ENCODE measurements at places on chromosomes 3 and 15. TPM values are rescaled to one million over a fixed set of nuclear protein-coding genes. Genes with fewer than 3 reads are reported as not detected.

DNA sequence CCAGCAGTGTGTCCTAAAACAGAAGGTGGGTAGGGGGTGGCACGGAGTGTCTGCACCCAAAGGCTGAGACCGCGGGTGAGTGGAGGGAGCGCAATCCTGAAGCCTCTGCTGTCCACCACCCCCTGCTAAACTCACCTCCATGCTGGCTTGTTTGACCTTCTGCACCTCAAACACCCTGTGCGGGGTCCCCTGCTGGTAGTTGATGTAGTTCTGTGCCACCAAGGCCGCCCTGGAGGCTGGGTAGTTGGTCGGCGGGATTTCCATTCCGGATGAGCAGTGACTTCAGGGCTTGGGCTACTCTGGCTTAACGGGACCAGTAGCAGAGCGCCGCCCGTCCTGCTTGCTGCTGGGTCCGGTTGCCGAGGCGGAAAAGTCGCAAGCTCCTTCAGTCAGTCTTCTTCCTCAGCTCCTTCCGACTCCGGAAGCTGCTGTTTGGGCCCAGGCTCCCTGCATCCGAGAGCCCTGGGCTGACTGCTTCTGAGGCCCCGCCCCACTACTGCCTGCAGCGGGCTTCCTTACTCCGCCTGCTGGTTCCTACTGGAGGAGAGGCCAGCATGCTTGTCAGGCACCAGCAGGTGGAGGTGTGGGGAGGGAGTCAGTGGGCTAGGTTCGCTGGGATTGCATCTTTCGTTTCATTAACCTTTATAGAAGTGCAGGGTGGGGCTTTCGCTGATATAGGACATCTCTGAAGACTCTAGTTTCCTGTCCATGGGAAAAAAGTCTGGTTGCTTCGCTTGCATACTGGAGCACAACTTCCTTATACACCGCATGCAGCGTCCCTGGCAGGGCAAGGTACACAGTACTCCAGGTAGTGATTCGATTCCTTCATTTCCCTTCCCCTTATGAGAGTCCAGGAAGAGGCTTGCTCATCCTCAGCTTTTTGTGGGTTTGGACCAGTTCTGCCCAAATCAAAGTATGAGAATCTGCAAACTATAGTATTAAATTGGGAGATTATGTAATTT is at the start of gene LXN:
LXN (minus strand) TSS at position 434 of the 962 bp plus-strand sequence; CDS start at position 264, 170 bp downstream.
- no peaks in the 10 kb centered on the region for H3K4me1 ChIP-seq
- peak within 1 kb of the TSS; percentile 48 for H3K4me3 ChIP-seq
- no peaks in the 10 kb centered on the region for H3K27me3 ChIP-seq

GPR62 gene
- 0.97 TPM for total RNA-seq

DNA sequence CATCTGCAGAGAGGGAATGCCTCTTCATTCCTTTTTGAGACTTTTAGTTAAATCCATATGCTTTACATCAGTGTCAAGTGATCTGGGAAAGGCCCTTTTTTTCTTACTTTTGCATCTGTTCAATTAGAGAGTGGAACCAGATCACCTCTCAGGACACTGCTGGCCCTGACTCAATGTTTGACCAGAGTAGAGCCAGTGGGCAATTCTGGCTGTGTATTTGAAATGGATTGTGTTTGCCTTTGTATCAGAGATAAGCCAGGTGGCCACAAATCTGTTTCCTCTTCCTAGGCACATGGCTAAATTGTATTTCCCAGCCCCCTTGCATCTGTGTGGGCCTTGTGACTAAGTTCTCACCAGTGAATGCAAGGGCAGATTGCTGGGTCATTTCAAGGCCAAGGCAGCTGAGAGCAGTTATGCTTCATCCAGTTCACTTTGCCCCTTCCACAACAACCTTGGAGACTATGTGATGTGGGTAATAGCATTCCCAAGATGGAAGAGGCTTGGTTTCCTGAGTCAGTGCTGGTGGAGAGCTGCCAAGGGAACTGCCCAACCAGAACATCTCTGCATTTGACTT is 75.6 kb upstream of the CACNA2D3 start:
- no peak overlapping the region for H3K4me3 ChIP-seq
- no peaks in the 10 kb centered on the region for H3K4me1 ChIP-seq
- no peak for DNase-seq
- H3K36me3 ChIP-seq: no peaks in the 10 kb centered on the region
- no peak overlapping the region for H3K27ac ChIP-seq

ISLR gene
- 70.7 TPM for total RNA-seq

- H3K27ac ChIP-seq: no peak overlapping the region
- H3K27me3 ChIP-seq: no peaks in the 10 kb centered on the region
- no peak overlapping the region for H3K4me3 ChIP-seq
- H3K36me3 ChIP-seq: no peaks in the 10 kb centered on the region
- H3K4me1 ChIP-seq: no peaks in the 10 kb centered on the region
Observed at GRCh38 chr3:190545191-190545590, 31.3 kb downstream of the IL1RAP start.

DNA sequence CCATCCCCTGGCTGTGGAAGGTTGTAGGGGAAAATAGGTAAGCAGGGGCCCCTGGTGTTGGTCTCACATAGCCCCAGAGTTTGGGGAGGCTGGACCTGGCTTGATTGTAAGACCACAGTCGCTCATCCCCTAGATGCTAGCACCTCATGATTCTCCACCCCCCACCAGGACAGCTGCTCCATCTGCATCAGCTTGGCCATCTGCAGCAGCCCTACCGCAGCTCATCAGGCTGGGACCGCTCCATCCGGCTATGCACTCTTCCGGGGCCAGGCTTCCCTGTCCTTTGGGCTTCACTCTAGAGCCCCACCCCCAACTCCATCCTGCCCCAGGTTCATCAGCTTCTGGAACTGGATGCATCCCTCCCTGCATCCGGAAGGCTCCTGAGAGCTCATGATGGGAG is 12.6 kb downstream of the SCN5A start:
- H3K36me3 ChIP-seq: no peaks in the 10 kb centered on the region
- peaks cover 4% of the 10 kb centered on the region for H3K27me3 ChIP-seq
- no peaks in the 10 kb centered on the region for H3K4me1 ChIP-seq
- DNase-seq: no peak

PARP15 gene
- total RNA-seq: 2.7 TPM

- H3K4me1 ChIP-seq: no peaks in the 10 kb centered on the region
- DNase-seq: no peak
- H3K4me3 ChIP-seq: no peak overlapping the region
- H3K27me3 ChIP-seq: no peaks in the 10 kb centered on the region
Observed at GRCh38 chr3:41102053-41102556, 97.2 kb upstream of the CTNNB1 start.

SLC38A3 gene
- 4.0 TPM for total RNA-seq

CNBP gene
- total RNA-seq: 523 TPM

SI gene
- total RNA-seq: 0.96 TPM

SKIL gene
- 49.6 TPM for total RNA-seq

MORF4L1 gene
- 304 TPM for total RNA-seq

DNA sequence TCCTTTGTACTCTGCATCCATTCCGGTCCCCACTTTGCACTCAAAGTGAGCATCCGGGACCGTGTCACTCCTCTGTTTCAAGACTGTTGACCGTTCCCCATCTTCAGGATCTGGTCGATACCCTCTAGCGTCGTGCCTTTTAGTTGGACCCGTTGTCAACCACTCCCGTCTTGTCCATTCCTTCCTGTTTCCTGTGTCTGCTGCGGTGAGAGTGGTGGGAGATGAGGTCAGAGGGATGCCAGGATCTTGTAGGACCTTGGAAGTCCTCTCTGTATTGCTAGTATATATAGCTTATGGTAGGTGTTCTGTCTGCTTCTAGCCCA is 624 bp downstream of the BRK1 start:
- DNase-seq: no peak
- H3K4me3 ChIP-seq: peak overlapping the region; percentile 75

DNA sequence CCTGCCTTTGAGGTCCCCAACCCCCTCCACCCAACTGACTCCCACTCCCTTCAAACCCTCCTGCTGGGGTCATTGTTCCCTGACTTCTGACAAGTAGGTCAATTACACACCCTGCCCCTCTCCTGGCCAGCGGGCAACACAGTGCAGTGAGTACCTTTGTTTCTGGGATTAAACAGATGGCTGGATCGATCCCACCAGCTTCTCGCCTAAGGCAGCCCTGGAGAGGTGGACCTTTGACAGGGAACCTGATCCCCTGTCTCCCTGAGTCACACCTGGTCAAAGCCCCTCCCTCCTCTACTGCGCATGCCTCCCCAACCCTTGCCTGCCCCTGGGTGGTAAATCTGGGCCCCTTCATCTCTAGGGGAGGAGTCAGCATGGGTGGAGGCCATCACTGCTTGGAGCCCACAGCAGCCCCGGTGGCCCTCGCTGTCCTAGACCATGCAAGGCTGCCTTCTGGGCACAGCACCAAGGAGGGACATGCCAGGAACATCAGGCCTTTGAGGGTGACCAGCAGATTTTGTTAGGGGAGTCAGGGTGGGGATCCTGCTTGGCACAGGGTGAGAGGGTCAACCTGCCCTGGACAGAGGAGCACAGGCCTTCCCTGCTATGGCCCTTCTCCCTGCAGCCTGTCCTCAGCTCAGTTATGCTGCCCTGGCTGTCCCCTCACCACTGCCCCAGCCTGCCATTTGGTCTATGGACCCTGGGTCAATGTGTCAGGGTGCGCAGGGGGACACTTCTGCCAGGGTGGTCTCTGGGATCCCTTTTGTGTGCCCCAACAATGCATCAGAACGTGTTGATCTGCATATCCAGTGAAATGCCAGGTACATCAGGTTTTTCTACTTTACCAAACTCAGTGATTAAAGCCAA is 9.8 kb upstream of the PRR23E start:
- no peaks in the 10 kb centered on the region for H3K36me3 ChIP-seq
- no peak for DNase-seq
- no peaks in the 10 kb centered on the region for H3K27me3 ChIP-seq
- H3K4me1 ChIP-seq: no peaks in the 10 kb centered on the region
- H3K27ac ChIP-seq: no peak overlapping the region
- H3K4me3 ChIP-seq: no peak overlapping the region

MINAR1 gene
- total RNA-seq: 0.32 TPM

TIPIN gene
- 8.0 TPM for total RNA-seq

GOLGA8S gene
- 1.5 TPM for total RNA-seq

GRCh38 chr3:45605534-45605933 is 11.0 kb downstream of the LIMD1 start:
- H3K27ac ChIP-seq: no peak overlapping the region
- no peak overlapping the region for H3K4me3 ChIP-seq
- H3K27me3 ChIP-seq: no peaks in the 10 kb centered on the region
- H3K36me3 ChIP-seq: no peaks in the 10 kb centered on the region
- peaks cover 7% of the 10 kb centered on the region for H3K4me1 ChIP-seq

- H3K36me3 ChIP-seq: no peaks in the 10 kb centered on the region
- H3K27me3 ChIP-seq: no peaks in the 10 kb centered on the region
- no peaks in the 10 kb centered on the region for H3K4me1 ChIP-seq
- no peak overlapping the region for H3K4me3 ChIP-seq
- no peak overlapping the region for H3K27ac ChIP-seq
Observed at GRCh38 chr3:100005665-100006393, 108.5 kb downstream of the FILIP1L start.

GOLGA6L10 gene
- 6.0 TPM for total RNA-seq

- no peaks in the 10 kb centered on the region for H3K4me1 ChIP-seq
- no peak overlapping the region for H3K4me3 ChIP-seq
- no peaks in the 10 kb centered on the region for H3K27me3 ChIP-seq
Observed at GRCh38 chr3:38490281-38491030, 5.7 kb upstream of the EXOG start.

DNA sequence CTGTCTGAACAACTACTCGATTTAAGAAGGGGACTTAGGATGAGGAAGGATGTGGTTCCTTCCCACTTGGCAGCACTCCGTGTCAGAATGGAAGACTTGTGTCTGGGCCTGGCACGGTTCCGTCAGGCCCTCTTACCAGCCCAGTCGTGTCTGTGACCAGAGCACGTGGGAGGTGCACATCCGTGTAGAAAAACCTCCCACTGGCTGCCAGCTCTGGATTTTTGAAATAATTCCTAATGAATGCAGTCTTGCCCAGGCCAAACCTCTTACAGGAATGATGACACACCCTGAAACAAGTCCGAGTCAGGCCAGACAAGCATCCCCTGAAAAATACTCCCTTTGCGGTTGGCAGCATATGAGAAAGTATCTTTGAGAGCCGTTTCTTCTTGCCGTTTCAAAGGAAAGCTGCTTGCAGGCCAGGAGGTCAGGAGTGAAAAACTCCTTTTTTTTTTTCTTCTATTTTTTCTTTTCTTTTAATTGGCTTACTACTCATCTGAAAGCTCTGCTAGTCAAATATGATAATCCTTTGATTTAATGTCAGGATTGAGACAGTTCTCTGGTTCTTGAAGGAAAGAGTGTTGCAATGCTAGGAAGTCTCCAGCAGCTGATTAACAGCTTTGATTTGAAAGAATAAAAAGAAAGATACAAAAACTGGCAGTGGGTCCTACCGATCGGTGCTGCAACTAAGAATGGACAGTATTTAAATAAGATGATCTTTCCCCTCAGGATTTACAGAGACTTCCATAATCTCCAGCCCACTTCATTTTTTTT is 19.8 kb downstream of the IL1RAP start:
- H3K27me3 ChIP-seq: no peaks in the 10 kb centered on the region
- peak; percentile 82 for DNase-seq
- H3K4me1 ChIP-seq: no peaks in the 10 kb centered on the region
- H3K27ac ChIP-seq: peak overlapping the region; percentile 16

All from prostate gland (tissue), 2 donors.